ENCODE measurements at places on chromosomes 6 and 20.

DNA sequence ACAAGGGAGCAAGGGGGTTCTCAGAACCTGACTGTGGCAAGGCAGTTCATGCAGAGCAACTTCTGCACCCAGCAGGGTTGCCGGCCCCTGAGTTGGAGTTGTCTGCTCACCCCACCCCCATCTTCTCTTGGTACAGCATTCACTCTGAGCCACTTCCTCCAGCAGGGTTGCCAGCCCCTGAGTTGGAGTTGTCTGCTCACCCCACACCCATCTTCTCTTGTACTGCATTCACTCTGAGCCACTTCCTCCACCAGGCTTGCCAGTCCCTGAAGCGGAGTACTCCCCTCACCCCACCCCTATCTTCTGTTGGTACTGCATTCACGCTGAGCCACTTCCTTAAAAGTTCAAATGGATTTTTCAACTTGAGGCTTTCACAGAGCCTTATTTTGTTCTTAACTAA is 79.7 kb upstream of the SYNDIG1 start:
- H3K27me3 ChIP-seq: no peaks in the 10 kb centered on the region
- H3K4me3 ChIP-seq: peak overlapping the region; percentile 13
- H3K4me1 ChIP-seq: peaks cover 30% of the 10 kb centered on the region

- DNase-seq: no peak
- H3K27ac ChIP-seq: no peak overlapping the region
- H3K27me3 ChIP-seq: peaks cover 11% of the 10 kb centered on the region
- no peak overlapping the region for H3K4me3 ChIP-seq
- H3K4me1 ChIP-seq: no peaks in the 10 kb centered on the region
These were observed 5.5 kb upstream of the CTCFL start for GRCh38 chr20:57530327-57530981.

DNA sequence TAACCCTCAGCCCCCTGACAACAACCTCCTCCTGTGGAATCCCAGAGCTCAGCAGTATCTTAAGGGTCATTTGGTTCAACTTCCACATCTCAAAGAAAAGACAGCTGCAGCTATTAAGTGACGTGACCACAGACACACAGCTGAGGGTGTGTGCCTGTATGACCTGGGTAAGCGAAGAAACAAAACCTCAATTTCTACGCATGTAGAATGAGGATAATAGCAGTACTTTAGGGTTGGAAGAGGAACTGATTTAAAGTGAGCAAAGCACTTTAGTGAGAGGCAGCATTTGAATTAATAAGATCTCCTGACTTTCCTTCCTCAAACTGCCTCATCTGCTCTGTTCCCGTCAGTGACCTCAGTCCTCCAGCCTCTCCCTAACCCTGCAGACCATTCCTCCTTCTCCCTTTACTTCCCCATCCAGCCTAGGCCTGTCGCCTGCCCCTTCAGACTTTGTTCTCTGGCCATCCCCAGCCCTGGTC is 6.8 kb upstream of the ARMC2 start:
- peaks cover 2% of the 10 kb centered on the region for H3K27me3 ChIP-seq
- H3K4me3 ChIP-seq: no peak overlapping the region
- H3K4me1 ChIP-seq: peaks cover 26% of the 10 kb centered on the region
- DNase-seq: no peak

DNA sequence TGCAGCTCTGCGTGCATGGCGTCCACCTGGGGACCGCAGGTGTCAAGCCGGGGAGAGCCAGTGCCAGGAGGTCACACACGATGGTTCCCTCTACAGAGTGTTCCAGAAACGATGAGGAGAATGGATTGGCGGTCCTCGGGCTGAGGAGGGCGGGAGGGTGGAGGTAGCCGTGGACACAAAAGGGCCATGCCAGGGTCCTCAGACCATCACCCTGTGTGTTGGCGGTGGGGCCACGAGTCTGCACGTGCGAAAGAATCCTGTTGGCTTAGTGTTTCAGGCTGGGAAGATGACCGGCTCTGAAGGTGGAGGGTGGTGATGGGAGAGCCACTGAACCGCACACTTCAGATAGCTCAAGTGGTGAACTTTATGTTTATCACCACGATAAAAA is 13.7 kb downstream of the HRH3 start:
- no peak overlapping the region for H3K4me3 ChIP-seq
- no peaks in the 10 kb centered on the region for H3K27me3 ChIP-seq
- peaks cover 2% of the 10 kb centered on the region for H3K4me1 ChIP-seq
- H3K36me3 ChIP-seq: peaks cover 10% of the 10 kb centered on the region

- no peak overlapping the region for H3K4me3 ChIP-seq
- no peaks in the 10 kb centered on the region for H3K27me3 ChIP-seq
- peaks cover 8% of the 10 kb centered on the region for H3K36me3 ChIP-seq
- no peak overlapping the region for H3K27ac ChIP-seq
- no peak for DNase-seq
- peaks cover 14% of the 10 kb centered on the region for H3K4me1 ChIP-seq
These were observed 3.9 kb downstream of the APOBEC2 start for GRCh38 chr6:41056768-41057490.
